Fibroblast of lung (primary cell): ENCODE measurements at places on chromosomes 12 and 14.

DNA sequence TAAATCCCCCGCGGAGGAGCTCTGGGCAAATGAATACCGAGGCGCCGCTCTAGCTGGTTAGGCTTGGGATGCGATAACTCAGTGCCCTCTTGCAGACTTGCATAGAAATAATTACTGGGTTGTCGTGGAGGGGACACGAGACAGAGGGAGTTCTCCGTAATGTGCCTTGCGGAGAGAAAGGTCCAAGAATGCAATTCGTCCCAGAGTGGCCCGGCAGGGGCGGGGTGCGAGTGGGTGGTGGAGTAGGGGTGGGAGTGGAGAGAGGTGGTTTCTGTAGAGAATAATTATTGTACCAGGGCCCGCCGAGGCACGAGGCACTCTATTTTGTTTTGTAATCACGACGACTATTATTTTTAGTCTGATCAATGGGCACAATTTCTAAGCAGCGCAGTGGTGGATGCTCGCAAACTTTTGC is 2.5 kb upstream of the TBX5 start:
- no peak for DNase-seq

- no peak for DNase-seq
These were observed 15.3 kb upstream of the ADSS1 start for GRCh38 chr14:104708606-104709268.

- no peak for DNase-seq
These were observed 11.9 kb downstream of the ARL6IP4 start for GRCh38 chr12:122992386-122992785.

GRCh38 chr12:85329913-85330312 is 49.9 kb downstream of the ALX1 start:
- no peak for DNase-seq

- peak; percentile 87 for DNase-seq
These were observed 7.6 kb downstream of the SLC38A2 start for GRCh38 chr12:46364777-46365580.

DNA sequence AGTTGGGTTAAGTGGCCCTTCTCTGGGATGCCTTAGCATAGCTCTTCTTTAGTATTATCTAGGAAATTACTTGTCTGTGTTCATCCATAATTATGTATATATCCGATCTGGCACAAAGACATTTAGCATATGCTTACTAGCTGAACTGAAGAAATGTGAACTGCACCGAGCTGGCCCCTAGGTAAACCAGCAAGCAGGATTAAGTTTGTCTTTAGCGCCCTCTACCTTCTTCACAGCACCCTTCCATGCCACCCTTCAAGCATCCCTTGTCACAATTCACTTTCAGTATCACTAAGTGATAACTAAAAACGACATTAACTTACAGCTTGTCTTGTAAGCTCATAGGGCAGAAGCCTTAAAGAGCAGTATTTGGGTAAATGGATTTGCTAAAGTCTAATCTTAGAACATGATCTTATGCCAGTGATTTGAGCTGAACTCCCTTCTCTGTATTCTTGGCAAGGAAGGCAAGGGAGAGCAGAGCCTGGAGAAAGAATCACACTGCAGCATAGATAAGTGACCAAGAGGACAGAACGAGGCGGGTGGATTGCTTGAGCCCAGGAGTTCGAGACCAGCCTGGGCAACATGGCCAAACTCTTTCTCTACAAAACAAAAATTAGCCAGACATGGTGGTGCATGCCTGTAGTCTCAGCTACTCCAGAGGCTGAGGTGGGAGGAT is 2.6 kb upstream of the HAL start:
- DNase-seq: peak; percentile 69

- no peak for DNase-seq
These were observed 63.7 kb downstream of the CCDC60 start for GRCh38 chr12:119398190-119398589.

GRCh38 chr12:14086838-14087237 is 105.4 kb upstream of the GRIN2B start:
- no peak for DNase-seq

DNA sequence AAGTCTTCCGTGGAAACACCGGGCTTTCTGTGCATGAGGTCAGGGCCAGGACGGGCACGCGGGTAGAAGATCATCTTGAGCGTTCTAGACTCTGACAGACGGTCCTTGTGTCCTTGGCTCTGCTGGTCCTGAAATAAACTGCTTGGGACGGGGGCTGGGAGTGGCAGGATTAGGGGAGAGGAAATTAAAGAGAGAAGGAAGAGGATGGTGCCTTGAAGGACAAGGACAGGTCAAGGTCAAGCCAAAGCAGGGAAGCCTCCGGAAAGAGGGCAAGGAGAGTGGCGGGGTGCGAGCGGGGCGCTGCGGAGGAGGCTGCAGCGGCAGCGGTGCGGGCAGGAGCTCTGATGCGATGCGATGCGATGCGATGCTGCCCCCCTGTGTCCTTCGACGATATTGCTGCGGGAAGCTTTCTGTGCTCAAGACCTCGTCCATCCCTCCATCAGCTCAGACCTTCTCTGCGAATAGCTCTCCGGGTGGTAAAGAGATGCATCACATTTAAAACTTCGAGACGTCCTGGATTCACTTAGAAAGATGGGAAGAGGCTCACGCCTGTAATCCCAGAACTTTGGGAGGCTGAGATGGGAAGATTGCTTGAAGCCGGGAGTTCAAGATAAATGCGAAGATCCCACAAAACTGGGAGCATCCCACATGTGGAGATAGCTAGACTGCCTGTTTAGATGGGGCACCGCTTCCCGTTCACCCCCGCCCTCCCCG is 110.1 kb upstream of the TMEM132D start:
- peak; percentile 16 for DNase-seq

- peak; percentile 57 for DNase-seq
These were observed 24.8 kb downstream of the EPYC start for GRCh38 chr12:90979951-90980350.

DNA sequence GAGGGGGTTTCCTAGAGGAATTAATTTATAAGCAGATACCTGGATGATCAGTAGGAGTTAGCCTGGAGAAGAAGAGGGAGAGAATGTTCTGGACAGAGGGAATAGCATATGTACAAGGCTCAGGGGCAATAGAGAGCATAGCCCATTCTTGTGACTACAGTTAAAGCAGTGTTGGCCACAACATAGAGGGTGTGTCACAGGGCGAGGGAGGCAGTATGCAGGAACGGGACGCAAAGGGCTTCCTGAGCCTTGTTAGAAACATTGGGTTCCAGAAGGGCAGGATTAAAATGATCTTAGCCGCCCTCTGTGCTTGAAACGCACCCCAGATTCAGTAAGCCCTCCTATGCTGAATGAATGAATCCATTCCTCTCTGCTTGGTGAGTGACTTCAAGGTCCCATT is 142.2 kb upstream of the PWP1 start:
- no peak for DNase-seq

GRCh38 chr12:109289551-109289950 is 19.5 kb downstream of the FOXN4 start:
- no peak for DNase-seq

GRCh38 chr14:103871596-103872480 is 24.5 kb upstream of the PPP1R13B start:
- no peak for DNase-seq

DNA sequence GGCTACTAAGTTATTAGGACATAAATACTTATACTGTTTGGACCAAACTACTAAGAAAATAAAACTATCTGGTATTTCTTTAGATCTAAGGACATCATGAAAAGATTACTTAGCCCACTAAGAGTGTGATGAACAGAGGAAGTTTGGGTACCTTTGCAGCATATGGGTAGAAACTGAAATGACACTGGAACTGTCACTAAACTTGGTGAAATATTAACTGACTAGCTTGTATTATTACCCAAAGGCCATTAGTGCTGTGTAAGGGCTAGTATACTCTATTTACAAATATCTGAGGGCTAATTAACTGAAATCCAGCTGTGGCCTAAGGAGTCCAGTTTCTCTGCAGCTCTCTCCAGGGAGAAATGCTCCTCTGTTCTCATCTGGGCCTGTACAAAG is 45.5 kb downstream of the PAWR start:
- DNase-seq: no peak

- peak; percentile 53 for DNase-seq
These were observed 77.1 kb upstream of the ACTN1 start for GRCh38 chr14:69055999-69056788.

DNA sequence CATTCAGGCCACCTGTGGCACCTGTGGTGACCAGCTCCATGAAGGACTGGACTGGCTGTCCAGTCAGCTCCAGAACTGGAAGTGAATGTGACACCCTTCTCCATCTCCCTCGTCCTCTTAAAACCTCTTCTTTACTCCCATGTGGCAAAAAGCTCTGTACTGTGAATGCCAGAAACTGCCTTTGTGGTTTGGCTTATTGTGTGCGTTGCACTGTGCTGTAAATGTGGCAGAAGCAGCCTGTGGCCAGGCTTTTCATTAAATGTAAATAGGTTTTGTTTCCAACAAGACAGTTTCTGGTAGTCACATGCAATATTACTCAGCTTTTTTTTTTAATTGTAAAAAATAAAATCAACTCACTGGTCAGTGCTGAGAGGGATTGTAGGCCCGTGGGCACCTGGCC is 453.7 kb downstream of the ATP23 start:
- DNase-seq: peak; percentile 68

DNA sequence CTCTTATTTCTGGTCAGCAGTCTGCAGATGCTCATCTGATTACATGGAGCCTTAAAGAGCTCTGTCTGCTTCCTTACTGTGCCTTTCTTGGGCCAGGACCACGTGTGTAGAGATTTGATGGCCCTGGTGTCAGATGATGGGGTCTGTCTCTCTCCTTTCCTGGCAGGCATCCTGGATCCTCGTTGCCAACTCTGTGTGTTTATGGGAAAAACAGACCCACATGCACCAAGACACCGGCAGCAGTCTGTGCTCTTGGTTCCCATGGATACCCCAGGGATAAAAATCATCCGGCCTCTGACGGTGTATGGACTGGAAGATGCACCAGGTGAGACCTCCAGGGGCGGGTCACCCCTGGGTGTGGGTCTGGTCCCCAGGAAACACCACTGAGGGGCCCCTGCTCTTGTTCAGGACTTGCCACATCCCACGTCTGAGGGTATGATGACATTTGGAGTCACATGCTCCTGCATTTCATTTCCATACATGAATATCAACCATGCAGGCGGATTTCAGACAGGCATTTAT is 18.5 kb upstream of the ALDH2 start:
- no peak for DNase-seq

DNA sequence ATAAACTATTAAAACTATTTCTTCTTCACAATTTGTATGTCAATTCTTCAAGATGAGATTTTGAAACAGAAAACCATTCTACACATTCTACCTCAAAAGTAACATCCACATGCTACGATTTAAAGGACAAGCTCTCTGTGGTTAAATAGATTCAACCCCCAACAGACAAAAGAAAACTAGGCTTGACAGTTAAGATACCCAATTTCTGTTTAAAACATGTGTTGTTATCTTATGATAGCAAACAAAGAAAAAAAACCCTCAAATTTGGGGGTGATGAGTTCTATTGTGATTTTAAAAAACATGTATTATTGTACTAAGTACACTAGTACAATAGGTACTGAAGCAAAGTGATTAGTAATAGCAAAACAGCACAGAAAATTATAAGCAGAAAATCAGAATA is 33.8 kb downstream of the ATF7 start:
- no peak for DNase-seq

GRCh38 chr14:35534208-35534872 is 376 bp downstream of the INSM2 start:
- DNase-seq: no peak

GRCh38 chr14:104600141-104600643 is 4.4 kb downstream of the TMEM179 start:
- no peak for DNase-seq

- DNase-seq: no peak
These were observed 3.5 kb upstream of the PTPRO start for GRCh38 chr12:15318841-15319240.

- no peak for DNase-seq
These were observed 719 bp downstream of the KRT80 start for GRCh38 chr12:52190860-52191729.

DNA sequence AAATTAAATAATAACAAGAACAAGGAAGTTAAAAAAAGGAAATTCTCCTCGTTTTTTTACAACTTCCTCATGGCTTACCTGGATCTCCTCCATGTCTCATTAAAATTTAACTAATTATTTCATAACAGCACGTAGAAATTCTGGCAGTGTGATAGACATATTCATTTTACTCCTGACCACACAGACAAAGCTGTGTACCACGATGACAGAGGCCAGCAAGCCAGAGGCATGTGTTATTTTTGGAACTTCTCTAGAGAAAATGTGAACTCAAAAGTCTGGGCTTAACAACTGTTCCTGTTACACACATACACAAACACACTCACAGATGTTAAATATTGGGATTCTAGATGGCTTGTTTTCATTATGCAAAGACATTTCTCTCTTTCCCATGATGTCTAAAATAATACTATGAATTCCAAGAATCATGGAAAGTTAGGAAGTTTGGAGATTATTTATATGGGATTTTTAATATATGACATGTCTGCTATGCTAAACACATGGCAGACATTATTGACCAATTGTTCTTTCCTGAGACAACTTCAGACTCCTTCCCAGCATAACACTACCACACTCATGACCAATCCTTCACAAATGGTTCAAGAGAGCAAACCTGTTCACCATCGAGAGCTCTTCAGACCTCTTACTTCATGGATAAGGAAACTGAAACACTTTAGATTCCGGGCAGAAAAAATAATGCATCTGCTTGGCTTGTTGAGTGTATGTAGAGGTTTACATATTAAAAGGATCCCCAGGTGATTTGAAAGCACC is 158.7 kb downstream of the DACT1 start:
- DNase-seq: no peak

GRCh38 chr14:71361336-71361735 is 454.1 kb downstream of the PCNX1 start:
- DNase-seq: peak; percentile 51

DNA sequence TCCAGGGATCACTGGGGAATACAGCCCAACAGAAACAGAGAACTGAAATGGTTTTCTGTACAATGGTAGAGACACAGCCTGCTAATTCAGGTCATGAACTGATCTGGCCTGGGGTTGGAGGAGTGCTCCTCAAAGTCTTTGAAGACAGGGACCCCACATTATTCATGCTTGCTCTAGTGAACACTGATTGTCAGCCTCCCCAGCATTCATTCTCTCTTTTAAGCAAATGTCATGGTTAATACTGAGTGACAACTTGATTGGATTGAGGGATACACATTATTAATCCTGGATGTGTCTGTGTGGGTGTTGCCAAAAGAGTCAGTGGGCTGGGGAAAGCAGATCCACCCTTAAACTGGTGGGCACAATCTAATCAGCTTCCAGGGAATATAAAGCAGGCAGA is 288.4 kb upstream of the NOS1 start:
- no peak for DNase-seq

- no peak for DNase-seq
These were observed 235.2 kb downstream of the BCL11B start for GRCh38 chr14:99036611-99037293.

GRCh38 chr14:92500491-92500941 is 13.1 kb upstream of the RIN3 start:
- DNase-seq: peak; percentile 46
